ENCODE measurements at places on chromosomes 5 and 9.

GRCh38 chr9:115285836-115286235 is 167.9 kb upstream of the TNC start:
- DNase-seq = no peak

GRCh38 chr5:29077451-29077850 is 2039.1 kb upstream of the CDH9 start:
- no peak for DNase-seq

GRCh38 chr5:177124486-177124991 is 9.0 kb upstream of the NSD1 start:
- DNase-seq = no peak

DNA sequence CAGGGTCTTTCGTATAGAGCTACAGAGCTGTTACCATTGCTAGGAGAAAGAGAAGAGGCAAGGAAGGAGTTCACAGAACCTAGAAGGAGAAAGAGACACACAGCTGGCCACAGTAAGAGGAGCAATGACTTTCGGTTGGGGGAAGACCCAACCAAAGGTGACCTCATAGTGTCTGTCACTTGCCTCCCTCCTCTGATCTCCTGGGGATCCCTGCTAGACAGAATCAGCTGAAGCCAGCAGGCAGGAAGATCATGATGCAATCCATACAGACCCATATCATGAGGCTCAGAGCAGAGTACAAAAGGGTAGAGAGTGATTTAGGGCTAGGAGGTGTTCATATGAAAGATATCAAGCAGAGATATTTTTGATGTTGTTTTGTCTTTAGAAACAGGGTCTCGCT is 26.0 kb upstream of the EPB41L4B start:
- no peak for DNase-seq

DNA sequence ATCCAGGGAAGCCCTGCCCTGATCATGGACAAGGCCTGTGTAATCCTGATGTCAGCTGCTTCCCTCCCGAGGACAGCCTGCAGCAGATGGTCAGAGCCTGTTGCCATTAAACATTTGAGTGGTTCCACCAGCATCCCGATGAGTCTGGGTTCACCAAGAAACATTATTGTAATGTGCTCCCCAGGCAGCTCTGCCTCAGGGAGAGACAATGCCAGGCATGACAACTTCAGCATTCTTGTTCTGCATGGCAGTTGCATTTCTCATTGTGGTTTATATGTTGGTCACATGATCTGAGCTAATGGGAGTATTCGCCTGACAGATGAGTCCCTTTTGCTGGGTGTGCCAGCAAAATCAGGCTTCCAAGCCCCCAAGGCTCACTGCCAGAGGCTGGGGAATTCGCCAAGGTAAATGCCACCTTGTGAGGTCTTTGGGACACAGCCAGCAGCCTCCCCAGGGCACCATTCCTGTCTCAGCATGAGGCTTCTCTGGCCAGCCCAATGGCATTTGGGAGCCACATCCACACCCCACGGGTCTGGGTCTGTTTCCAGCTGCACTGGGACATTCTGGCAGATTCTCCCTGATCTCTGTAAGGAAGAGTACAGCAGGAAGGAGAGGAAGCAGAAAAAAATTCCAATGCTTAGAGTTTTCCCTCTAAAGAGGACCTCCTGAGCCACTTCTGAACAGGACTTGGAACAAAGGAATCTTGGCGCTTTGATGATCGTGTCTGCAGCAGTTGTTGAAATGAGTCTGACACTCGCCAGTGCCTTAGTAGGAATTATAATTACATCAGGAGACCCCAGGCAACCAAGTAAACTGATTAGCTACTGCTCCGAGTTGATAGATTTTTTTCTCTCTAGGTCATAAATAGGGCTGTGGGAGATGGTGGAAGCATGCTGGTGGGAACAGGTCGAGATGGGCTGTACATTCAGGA is 18.7 kb downstream of the KCNIP1 start:
- no peak for DNase-seq

- DNase-seq = peak; percentile 9
These were observed 42.5 kb downstream of the ITGA2 start for GRCh38 chr5:53031695-53032096.

- DNase-seq = no peak
These were observed 46.8 kb upstream of the OTULINL start for GRCh38 chr5:14534773-14535172.

DNA sequence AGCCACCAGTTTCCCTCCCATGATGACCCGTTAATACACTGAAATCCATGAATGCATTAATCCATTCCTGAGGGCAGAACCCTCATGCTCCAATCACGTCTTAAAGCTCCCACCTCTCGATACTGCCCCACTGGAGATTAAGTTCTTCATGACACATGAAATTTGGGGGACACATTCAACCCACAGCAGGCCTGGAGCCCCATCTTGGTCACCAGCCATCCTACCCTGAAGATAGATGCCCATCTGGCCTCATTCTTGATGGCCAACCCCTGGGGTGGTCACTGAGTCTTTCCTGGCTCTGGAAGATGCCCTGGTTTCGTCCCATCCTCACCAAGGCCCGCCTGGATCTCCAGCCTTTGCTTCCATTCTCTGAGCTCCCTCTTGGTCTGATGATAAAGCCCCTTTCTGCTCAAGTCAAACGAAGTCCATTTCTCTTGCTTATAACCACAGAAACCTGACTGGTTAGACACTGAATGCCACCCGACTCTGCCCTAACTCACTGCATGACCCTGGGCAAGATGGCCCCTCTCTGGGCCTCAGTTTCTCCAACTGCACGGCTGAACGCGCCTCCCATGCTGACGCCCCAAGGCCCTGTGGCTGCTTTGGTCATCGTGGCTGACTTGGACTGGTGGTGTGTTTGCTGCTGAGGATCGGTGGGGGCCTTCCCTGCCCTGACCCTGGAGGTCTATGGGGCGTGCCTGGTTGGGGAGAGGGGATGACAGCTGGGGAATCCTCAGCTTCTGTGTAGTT is 138.4 kb upstream of the IER5L start:
- no peak for DNase-seq

DNA sequence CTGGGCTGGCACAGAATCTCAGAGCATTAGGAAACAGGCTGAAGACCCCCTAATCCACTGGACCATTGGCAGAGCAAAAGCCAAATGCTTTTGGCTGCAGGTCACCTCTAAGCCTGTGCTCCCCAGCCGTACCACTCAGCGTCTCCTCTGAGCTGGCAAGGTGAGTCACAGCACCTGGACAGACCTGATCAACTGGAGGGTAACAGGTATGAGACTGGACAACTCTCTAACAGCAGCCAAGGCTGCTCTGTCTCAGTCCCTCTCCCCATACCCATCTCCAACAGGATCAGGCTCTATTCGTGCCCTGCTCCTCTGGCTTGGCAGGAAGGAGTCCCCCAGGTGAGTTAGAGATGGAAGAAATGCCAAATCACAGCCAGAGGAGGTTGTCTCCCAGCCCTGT is 4.7 kb downstream of the GOLGA2 start:
- no peak for DNase-seq

- DNase-seq = no peak
These were observed 238.6 kb downstream of the CDH12 start for GRCh38 chr5:22614486-22615094.

GRCh38 chr5:153212471-153212870 is 278.0 kb upstream of the GRIA1 start:
- DNase-seq = no peak

DNA sequence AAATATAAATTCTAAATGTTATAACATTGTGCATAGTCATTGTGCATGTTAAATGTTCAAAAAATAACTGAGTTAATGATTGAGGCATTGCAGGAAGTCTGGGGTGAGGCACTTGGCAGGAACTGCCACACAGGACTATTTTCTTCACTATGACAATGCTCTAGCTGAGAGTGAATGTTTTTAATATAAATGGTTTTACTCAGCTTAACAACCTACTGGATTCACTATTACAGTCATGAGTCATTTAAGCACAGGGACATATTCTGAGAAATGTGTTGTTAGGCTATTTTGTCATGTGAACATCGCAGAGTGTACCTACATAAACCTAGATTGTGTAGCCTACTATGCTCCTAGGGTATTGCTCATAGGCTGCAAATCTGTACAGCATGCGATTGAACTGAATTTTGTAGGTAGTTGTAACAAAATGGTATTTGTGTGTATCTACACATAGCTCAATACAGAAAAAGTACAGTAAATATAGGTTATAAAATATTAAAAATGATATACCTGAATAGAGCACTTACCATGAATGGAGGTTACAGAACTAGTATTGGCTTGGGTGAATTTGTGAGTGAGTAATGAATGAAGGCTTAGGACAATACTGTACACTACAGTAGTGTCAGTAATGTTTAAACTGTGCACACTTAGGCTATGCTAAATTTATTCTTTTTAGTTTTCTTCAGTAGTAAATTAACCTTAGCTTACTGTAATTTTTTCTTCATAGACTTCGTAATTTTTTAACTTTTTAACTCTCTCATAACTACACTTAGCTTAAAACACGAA is 346.1 kb upstream of the PTGER4 start:
- no peak for DNase-seq

DNA sequence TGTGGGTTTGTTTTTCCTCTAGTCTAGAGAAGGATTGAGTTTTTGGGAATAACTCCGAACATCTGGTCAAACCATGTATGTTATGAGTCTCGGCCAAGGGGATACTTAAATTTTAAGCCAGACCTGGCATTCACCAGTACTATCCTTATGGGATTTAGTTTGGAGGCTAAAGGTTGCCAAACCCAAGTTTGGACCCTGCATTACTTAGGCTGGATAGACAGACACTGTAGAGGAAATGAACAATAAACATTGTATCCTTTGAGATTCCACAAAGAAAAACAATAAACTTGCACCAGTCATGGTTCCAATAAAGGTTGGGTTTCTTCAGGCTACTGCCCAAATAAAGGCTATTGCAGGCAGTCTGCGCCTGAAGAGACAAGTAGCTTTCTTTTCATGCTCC is 296.7 kb upstream of the MEF2C start:
- DNase-seq = no peak

All from stimulated activated CD4-positive, alpha-beta T cell treated with anti-CD3 and anti-CD28 coated beads, Interleukin-4, amount 100 ng/mL, for 1 hour (primary cell).